ENCODE measurements at places on chromosomes 13 and 19.

GRCh38 chr13:29923554-29924481, 73.4 kb upstream of the UBL3 start:
- peak; percentile 96 for DNase-seq

DNA sequence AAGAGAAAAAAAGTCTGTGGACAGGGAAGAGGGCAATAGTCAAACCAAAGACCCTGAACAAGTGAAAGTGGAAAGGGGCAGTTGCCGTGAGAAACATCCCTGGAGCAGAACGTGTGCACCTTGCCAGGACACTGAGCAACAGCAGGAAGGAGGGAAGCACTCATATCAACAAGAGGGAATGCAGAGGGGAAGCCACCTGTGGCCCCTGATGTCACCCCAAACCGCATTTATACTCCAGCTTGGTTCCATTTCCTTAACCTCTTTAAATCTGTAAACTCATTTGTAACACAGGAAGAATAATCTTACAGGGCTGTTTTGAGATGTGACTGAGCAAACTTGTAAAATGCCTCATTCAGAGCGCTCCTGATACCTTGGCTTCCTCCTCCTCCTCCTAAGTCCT, 698.8 kb downstream of the DIAPH3 start:
- no peak for DNase-seq

DNA sequence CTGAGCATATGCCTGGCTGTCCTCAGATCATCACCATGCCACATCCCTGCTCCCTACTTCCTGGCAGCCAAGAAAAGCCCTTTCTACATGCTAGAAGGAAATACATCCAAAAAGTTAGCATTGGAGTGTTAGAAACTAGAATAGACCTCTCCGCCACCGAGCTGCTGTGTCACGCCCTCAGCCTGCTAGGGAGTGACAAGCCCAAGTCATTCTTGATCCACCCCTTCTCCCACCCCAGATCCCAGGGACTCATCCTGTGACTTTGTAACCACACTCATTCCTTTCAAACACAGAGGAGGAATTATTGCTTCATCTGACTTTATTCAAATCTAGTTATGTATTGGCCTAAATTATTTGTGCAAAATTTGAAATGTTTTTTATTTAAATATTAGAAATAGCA, 45.3 kb downstream of the POLR1D start:
- no peak for DNase-seq

GRCh38 chr19:41701401-41702075, 6.9 kb upstream of the CEACAM5 start:
- DNase-seq: no peak

DNA sequence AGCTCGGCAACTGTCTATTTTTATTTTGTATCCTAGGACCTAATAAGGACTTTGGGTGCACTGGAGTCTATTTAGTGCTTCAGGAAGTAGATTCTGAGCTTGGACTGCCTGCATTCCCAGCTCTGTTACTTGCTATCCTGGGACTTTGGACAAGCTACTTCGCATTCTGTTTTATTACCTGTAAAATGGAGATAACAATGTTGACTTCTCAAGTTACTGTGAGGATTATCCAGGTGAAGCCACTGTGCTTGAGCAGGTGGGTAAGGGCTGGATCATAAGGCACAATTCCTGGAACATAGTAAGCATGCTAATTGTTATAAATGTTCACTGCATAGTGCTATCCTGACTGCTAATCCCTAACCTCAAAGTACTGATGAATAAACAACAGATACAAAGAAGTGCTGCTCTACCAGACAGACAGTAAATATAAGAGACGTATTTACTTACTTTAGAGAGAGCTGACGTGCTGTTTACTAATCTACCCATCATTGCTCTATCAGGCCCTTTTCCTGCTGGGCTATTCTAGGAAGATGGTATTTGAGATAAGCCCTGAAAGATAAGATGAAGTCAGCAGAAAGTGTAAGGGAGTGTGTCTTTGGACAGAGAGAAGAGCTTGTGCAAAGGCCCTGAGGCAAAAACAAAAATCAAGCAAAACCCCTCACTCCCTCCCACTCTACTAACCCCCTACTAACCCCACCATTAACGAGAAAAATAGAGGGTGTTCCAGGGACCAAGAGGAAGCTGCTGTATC, 50.8 kb upstream of the FLT1 start:
- no peak for DNase-seq

DNA sequence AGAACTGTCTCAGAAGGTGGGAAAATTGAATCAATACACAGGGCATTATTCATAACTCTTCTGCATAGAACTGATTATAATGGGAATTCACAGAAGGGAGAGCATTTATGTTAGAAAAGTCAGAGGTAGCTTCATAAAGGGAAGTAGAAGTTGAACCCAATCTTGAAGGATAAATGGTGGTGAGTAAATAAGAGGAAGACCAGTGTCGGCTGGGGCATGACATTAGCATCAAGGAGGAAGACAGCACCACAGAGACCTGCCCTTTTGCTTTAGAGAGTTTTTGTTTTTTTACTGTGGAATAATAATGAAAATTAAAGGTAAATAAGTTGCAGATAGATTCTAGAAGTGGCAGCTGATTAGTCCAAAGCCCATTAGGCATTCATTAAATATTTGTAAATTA, 21.9 kb downstream of the CDC16 start:
- DNase-seq: no peak

GRCh38 chr13:88823114-88823513, 1151.9 kb downstream of the SLITRK5 start:
- no peak for DNase-seq

DNA sequence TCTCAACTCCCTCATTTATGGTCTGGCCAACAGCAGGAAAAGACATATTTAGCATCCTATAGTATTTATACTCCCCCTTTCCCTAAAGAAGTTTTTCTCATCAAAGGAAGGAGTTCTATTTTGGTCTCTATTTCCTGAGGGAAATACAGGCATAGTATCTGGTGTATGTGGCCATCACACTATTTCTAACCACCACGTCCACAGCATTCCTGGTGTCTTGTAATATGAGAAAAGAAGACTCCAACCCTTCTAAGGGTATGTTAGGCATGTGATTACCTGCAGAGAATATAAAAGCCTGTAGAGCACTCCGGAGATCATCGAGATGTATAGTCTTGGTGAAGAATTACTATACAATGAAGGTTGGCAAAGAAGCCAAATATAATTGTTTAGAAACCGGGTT, 137.4 kb downstream of the VWA8 start:
- peak; percentile 24 for DNase-seq

DNA sequence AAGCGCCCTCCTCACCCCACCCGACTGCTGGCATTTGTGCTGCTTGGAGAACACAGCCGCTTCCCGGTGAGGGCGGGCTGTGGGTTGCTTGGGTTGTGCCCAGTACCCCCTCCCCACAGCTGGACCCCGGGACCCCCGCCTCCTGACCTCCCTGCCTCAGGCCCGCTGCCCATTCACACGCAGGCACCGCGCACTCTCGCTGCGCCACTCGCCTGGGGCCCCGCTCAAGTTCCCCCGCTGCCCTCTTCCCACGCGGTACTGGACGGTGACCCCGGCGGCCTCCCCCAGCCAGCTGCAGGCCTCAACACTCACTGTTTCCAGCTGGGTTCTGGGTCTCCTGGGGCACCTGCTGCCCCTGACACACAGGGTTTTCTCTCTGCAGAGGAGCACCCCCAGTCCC, 16.4 kb downstream of the PLEKHJ1 start:
- DNase-seq: no peak

GRCh38 chr13:97975280-97975847, 21.9 kb downstream of the IPO5 start:
- DNase-seq: no peak

DNA sequence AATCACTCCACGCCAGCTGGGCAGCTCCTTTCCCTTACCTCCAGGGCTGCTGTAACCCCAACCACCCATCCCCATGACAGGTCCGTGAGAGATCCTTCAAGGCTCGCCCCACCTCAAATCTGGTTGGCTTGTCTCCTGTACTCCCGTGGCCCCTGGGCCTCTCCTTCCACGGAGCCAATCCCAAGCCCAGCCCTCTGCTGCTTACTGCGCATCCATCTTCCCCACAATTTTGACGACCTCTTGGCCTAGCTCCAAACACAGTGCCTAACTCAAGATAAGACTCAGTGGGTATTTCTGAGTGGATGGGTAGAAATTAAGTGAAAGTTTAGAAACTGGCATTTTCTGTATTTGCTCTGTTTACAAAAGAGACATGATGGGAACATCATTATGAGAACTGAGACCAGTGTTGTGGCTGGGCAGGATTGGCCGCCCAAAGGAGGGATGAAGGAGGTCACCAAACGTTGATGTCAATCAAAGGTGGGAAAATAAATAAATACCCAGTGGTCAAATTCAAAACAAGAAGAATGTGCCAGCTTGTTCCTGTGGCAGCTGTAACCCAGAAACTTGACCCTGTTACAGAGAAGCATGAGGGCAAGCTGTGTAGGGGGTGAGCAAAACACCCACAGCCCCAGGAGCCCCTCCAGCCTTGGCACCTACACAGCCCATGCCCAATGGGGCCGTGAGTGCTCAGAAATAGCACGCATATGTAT, 162.2 kb downstream of the ABCC4 start:
- DNase-seq: no peak

DNA sequence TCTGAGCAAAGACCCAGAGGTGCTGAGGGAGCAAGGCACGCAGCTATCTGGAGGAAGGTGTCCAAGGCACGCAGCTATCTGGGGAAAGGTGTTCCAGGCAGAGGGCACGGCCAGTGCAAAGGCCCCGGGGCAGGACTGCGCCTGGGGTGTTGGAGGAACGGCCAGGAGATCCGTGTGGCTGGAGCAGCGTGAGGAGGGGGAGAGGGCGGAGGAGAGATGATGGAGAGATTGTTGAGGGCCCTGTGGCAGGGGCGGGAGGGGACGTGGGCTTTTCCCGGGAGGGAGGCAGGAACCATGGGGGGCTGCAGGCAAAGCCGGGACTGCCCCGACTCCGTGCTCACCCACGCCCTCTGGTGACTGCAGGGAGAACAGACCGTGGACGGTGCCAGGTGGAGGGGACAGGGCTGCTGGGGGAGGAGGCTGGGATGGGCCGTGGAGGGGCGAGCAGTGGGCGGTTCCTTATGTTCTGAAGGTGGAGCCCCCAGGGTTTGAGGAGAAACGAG, 13.3 kb upstream of the MISP start:
- no peak for DNase-seq

GRCh38 chr19:42553292-42554045, 25.2 kb upstream of the CEACAM1 start:
- peak; percentile 71 for DNase-seq

- DNase-seq: no peak
Observed at GRCh38 chr13:113394339-113394640, 30.4 kb upstream of the GRTP1 start.

GRCh38 chr19:54253331-54254194, 3.5 kb downstream of the LILRB5 start:
- no peak for DNase-seq

DNA sequence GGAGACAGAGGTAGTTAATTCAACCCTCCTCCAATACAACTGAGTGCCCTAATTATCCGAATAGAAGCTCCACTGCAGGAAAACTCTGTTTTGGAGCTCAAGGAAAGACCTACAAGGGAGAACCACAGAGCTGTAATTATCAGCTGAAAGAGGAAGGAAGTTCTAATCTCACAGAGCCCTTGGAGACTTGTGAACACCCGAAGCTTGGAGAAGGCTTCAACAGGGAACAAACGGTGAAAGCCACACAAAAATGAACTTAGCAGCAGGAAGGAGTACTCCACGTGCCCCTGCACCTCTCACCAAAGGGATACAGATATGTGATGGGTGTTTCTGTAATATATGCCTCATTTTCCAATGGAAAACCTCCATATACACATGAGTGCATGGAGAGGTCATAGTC, 61.1 kb downstream of the IRS2 start:
- DNase-seq: no peak

- no peak for DNase-seq
Observed at GRCh38 chr13:45439781-45440462, 21.7 kb upstream of the SLC25A30 start.

- DNase-seq: no peak
Observed at GRCh38 chr19:40235238-40236025, 8.9 kb upstream of the CCNP start.

DNA sequence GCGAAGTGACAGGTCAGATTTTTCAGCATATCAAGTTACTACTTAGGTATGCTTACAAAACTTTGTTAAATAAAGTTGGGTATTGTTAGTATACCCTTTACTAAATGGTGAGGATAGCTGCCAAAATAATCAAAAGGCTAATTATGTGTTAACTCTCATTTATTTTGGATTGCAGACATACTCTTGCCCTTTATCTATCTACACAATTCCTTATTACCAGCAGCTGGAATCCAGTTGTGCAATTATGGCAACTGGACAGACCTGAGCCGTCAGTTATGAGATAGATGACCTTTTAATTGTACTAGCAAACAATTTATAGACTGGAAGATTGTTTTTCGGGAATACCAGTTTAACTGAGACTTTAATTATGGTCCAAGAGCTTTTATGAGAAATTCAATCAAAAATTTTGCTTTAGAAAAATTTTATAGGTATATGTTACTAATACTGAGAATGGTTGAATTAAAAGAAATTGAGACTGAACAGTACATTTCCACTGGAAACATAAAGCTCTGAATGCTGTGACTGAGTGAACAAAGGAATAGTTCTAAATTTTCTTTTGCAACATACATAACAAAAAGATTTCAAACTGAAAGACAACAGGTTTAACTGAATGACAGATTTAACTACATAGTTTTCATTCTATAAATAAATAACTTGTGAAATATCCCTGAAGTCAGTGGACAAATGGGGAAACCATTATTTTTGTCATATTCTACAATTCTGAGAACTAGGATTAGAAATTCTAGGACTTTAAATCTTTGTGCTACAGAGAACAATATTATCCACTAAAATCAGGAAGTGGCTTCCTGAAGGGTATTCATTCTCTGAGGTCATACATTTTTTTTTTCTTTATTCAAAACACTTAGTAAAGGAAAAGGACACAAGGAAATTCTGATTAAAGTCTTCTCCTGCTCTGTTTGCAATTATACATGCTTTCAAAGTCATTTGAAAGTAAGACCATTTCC, 97.4 kb downstream of the ZC3H13 start:
- no peak for DNase-seq

DNA sequence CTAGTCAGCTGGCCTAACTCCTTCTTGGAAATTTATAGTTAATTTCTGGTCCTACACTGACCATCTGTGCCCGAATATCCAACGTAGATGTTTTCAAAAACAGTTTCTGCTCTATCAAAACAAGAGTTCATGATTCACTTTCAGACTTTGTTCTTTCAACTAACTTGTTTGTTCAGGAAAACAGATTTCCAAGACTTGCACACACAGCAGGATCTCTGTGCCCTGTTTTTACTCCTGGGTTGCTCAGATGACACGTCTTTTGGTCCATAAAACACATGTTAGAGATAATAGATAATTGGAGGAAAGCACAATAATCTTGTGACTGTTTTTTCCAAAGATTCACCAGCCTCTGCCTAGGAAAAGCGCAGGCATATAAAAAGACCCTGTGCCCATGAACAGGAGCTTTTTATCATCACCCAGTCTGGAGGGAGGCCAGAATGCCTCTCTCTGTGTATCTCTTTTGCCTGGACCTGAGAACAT, 218.0 kb downstream of the IRS2 start:
- no peak for DNase-seq
